Stimulated activated CD8-positive, alpha-beta memory T cell treated with anti-CD3 and anti-CD28 coated beads, Interleukin-2, amount 100 ng/mL, for 1 hour (primary cell): ENCODE measurements at places on chromosomes 7 and 10.

DNA sequence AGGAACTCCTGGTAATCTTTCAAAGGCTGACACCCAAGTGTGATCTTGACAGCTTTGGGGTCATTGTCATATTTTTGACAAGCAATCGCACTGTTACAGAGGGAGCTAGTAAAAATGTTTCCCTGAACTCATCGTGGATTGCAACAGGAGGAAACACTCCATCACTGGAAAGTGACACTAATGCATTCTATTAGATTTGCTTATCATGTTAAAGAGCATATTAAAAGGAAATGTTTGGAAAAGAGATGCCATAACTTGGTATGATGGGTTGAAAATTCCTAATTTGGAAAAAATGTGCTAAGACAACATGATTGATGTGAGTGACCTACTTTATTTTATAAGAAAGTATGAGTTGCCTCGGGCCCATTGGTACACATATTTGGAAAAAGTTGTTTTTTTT is 22.7 kb upstream of the EMX2 start:
- no peak for DNase-seq

GRCh38 chr7:117424090-117424829 is 3.0 kb downstream of the ASZ1 start:
- no peak for DNase-seq

- no peak for DNase-seq
Observed at GRCh38 chr7:7321681-7322080, 139.3 kb downstream of the C1GALT1 start.

DNA sequence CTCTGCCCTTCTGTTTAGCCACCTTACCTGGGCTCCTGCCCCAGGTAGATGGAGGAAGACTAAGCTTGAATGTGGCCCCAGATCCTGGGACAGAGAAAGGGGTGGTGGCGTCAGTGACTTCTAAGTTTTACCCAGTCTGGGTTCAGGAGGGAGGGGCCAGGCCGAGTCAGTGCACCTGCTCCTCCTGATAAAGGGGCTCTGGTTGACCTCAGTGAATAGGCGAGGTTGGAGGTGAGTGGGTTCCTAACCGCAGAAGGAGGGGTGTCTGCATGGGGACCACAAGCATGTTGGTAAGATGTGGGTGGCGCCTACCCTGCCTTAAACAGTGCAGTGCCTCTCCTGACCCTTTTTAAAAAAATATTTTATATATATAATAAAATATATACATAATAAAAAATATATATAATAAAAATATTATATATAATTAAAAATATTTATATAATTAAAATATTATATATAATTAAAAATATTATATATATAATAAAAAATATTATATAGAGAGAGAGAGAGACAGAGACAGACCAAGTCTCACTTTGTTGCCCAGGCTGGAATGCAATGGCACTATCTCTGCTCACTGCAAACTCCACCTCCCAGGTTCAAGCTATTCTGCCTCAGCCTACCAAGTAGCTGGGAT is 97.3 kb upstream of the GTF2I start:
- no peak for DNase-seq

- DNase-seq: no peak
Observed at GRCh38 chr7:105502173-105502572, 19.9 kb downstream of the PUS7 start.

- DNase-seq: no peak
Observed at GRCh38 chr10:72328045-72328828, 26.5 kb downstream of the DNAJB12 start.

DNA sequence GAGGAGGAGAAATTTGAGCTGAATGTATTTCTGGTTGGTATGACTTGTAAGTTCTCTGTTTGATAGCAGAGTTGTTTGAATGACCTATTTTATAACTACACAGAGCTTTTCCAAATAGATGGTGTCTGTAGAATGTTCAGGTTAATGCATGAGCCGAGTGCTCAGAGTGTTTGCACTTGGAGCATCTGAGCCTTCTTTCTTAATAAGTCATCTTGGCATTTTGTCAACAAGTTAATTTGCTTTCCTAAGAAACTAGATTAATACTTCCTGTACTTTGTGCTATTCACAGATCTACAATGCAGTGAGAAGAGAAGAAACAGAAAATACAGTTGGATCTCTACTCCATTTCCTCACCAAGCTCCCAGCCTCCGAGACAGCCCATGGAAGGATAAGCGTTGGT is 138.2 kb downstream of the PLCE1 start:
- DNase-seq: no peak

DNA sequence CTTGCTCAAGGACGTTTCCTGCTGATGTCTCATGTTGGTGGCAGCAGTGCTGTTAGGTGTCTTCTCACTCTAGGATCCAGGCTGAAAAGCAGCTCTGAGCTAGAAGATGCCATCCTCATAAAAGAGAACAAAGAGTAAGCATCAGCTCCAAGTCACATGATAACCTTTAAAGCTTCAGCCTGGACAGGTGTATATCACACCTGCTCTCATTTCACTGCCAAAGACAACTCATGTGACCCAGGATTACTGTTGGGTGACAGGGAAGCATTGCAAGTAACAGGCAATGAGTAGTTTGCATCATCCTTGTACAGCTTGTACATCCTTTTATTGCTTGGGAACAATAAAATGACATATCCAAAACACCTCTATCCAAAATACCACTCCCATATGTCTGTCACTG is 423.4 kb upstream of the DPP6 start:
- DNase-seq: no peak
